Inflammatory macrophage treated with lipopolysaccharide for 1 hour (primary cell): ENCODE measurements at places on chromosomes 7 and 10.

- DNase-seq: no peak
These were observed 20.1 kb downstream of the PPP1R17 start for GRCh38 chr7:31707089-31707488.

GRCh38 chr7:138833596-138833995, 35.6 kb upstream of the ATP6V0A4 start:
- DNase-seq: no peak

GRCh38 chr10:60985951-60986350, 42.0 kb upstream of the RHOBTB1 start:
- DNase-seq: no peak

DNA sequence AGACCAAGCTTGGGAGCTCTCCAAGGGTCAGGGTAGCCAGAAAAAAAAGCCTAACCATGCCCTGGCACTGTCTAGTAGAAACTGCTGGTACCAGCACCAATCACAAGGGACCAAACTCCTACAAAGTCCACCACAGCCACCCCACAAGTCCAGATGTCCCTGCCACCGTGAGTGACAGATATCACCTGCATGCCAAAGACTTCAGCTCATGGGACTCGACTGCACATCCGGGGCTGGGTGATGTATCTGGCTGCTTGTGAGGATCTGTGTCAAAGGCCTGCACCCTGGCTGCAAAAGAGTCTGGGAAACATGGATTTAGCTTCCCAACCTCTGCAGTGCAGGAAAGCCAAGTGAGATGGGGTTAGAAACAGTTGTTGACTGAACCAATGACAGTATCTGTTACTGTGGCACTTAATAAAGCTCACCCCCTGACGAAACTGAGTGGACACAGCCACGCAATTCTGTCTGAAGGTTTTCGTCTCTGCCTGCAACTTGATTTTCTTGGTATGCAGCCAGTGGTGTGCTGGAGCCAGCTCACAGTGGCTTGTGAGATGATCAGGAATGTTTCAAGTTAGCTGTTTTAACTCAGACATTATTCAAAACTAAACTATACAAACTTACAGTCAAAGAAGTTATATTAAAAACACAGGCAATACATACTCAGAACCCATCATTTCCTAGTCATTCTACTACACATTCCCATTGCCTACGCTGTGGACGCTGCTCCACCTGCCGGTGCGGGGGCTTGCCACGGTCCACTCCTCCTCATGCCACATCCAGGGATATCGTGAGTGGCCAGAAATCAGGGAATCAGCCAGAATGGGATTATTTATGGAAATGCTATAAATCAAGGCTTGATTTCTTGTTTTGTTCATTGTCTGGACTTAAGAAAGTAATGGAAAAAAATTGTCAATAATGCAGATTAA, 9.2 kb downstream of the ZNF488 start:
- DNase-seq: no peak

DNA sequence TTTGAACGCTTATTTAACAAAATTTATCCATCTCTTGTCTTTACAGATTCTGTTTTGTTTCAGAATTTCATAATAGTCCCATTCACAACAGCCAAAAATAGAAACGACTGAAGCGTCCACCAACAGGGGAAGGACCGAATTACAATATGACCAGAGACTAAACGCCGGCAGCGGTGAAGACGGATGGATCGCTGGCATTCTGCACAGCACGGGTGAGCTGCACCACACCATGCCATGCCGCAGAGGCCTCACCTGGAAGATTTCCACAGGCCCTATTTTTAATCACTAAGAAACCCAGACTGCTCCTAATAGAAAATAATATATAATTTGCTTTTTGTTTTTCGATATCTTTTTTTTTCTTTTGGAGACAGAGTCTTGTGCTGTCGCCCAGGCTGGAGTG, 91.0 kb downstream of the ELFN1 start:
- DNase-seq: no peak

DNA sequence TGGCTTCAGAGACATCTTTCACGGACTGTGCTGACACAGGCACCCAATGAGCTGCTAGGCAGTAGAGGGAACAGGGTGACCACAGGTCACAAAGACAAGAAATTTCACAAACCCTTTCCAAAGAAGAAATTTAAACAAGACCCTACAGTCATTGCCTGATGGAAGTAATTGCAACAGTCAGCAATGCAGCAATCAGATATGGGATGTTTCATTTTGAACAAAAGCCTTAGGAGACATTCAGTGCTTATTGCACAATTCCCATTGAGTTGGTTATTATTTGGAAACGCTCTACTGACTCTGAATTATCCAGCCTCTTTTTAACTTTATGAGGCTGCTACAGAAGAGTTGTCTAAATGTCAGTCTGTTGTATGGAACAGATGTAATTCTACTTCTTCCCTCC, 85.5 kb downstream of the ETV1 start:
- DNase-seq: no peak

DNA sequence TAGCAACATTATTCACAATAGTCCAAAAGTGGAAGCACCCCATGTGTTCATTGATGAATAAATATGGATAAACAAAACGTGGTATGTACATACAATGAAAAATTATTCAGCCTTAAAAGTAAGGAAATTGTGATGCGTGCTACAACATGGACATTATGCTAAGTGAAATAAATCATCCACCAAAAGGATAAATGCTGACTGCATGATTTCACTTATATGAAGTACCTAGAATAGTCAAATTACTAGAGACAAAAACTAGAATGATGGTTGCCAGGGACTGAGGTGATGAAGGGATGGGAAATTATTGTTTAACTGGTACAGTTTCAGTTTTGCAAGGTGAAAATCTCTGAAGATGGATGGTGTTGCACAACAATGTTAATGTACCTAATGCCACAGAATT, 56.6 kb downstream of the THSD7A start:
- DNase-seq: no peak

DNA sequence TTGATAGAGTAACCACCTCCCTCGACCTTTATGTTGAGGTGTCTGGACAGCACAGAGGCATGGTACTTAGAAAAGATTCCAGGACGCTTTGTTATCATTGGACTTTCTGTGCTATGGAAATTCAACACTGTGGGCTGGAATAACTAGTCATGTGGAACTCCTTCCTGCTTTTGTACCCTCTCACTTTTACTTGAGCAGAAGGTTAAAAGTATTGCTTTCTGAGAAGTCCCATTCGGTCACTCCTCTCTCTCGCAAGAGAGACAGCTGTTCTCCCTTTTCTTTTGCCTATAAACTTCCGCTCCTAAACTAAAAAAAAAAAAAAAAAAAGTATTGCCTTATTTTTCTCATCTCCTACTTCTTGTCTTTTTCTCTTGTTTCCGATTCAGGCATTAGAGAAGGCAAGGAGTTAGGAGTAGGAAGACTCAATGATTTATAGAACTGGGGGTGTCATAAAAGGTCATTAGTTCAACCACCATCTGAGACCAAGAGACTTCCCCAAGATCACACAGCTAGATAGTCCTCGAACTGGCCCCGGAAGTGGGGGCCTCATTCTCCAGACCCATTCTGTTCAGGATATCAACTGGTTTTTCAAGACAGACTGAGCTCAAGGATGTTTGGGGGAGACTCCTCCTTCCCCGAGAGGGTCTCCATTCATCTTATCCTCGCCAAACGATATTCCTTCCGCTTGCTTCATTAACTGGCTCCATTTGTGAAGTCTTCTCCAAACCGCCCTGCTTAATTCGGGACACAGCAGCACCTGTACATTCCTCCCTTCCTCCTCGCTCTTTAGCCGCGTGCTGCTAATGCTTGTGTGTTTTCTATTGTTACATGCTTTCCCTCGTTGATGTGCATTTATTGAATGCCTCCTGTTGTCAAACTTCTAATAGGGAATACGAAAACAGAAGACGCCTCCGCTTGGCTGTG, 995 bp upstream of the INPP5F start:
- peak; percentile 89 for DNase-seq

DNA sequence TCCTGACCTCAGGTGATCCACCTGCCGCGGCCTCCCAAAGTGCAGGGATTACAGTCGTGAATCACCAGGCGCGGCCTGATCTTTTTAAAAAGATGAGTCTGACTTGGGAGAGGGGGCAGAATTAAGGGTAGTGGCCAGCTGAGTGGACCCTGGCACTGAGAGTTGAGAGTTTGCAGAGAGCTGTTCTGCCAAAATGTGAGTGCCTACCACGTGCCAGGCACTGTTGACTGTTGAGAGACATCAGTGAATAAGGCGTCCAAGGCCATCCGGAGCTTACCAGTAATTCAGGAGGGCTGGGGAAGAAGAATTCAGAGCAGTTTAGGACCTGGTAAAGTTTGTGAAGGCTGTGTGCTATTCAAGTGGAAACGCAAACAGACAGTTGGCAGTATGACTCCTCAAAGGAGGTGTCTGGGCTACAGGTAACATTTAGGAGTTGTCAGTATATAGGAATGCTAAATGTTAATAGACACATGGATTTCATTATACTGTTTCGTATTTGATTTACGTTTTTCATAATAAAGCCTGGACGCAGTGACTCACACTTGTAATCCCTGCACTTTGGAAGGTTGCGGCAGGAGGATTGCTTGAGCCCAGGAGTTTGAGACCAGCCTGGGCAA, 1.5 kb downstream of the NIPSNAP2 start:
- DNase-seq: no peak

DNA sequence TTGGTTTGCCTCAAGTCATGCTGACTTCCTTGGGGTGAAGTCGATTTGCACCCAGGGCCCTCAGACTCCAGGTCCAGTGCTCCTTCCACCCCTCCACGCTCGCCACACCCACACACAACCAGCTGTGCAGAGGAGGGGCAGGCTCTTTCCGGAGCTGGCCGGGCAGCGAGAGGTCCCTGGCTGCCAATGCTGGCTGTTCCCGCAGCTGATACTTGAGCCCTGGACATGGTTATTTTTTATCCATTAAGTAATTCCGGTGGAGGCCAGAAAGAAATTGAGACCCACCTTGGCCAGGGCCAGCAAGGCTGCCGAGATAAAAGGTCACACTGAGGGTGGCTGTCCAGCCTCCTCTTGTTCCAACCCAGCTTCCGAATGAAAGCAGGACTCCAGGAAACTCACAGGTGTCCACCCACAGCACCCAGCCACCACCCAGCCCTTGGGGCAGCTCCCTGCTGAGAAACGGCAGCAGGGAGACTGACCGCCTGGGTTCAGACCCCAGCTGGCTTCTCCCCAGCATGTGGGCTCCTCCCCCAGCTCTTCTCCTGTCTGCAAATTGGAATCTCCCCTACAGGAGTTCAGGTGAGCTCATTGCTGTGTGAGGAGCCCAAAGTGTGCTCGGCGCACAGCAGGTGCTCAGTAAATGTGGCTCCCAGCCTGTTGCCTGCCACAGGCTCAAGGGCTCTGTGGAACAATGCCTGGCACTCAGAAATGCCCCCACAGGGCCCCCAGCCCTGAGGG, 77.8 kb downstream of the PDGFA start:
- DNase-seq: no peak

- no peak for DNase-seq
These were observed 689.4 kb downstream of the PARD3 start for GRCh38 chr10:34125702-34126101.

DNA sequence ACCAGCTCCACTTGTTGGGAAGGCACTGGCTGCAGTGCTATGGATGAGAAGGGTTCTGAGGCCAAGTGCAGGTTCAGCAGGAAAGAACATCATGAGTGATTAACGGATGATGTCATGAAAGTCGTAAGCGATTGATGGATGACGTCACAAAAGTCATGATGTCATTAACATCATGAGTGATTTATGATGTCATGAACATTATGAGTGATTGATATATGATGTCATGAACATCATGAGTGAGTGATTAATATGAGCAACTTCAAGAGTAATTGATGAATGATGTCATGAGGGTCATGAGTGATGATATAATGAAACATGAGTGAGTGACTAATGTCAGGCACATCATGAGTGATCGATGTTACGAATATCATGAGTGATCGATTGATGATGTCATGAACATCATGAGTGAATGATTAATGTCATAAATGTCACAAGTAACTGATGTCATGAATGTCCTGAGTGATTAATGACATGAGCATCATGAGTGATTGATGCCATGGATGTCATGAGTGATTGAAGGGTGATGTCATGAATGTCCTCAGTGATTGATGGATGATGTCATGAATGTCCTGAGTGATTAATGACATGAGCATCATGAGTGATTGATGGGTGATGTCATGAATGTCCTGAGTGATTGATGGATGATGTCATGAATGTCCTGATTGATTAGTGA, 185.6 kb downstream of the PAXIP1 start:
- DNase-seq: no peak
